Non-pigmented ciliary epithelial cell (primary cell): ENCODE measurements at places on chromosomes 1 and 21.

DNA sequence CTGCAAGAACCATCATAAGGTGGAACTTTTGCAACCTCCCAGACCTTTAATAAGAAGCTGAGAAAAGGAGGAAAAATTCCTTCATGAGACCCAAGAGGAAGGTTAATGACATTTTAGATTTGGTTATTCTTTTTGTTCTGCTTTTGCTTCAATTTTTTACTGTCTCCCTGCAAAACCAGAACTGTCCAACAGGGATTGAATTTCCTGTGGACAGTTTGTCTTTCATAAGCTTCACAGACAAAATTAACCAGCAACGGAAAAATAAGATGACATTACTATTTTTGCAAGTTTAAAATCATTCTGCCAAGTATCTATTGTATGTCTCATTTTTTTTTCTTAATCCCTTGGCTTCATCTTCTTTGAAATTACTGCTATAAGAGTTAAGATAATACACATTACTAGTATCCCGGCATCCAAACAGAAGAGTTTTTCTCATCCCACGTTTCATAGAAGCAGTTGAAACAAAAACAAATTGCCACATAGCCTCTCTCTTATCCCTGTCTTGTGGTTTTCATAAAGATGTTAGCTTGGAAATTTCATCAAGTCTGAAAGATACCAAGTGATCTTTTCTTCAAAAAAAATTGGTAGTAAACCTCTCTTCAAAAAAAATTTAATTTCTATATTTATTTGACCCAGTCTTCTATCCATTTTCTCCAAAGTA, 465.3 kb upstream of the PTBP2 start:
- DNase-seq = no peak

- DNase-seq = no peak
These were observed 41.5 kb downstream of the LHX9 start for GRCh38 chr1:197958438-197959305.

GRCh38 chr1:25548601-25549000, 5.2 kb downstream of the LDLRAP1 start:
- no peak for DNase-seq

GRCh38 chr1:215321802-215322201, 239.3 kb downstream of the KCNK2 start:
- no peak for DNase-seq

DNA sequence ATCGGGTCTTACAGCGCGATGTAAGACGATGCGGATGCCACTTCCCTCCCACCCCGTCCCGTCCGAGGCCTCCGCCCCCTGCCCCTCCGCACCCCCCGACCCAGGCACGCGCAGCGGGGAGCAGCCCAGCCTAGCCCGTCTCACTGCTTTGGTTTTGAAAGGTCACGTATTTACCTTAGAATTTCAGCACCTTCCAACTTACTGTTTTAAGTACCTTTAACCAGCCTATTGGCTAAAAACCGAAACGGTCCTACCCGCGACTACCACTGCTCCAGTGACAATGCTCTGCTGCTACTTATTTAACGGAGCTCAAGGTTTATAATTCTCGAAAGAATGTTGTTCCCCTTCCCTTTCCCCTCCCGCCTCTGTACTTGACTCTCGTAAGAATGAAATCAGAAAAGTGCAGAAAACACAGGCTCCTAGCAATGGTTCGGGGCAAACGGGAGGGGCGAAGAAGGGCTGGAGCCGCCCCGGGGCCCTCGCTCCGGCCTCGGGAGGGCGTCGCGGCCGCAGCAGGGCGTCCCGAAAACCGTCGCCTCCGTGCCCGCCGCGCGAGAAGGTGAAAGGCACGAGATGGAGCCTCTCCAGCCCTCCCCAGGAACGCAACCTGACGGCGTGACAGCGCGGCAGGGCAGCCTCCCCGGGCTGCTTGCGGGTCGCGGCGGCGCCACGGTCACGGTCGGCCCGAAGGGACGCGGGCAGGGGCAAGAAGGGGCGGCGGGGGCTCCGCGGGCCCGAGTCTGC, 667 bp downstream of the TMEM50B start:
- no peak for DNase-seq

- DNase-seq = no peak
These were observed 25.3 kb upstream of the TTF2 start for GRCh38 chr1:117034791-117035290.

- DNase-seq = no peak
These were observed 13.6 kb downstream of the BATF3 start for GRCh38 chr1:212686069-212686468.

DNA sequence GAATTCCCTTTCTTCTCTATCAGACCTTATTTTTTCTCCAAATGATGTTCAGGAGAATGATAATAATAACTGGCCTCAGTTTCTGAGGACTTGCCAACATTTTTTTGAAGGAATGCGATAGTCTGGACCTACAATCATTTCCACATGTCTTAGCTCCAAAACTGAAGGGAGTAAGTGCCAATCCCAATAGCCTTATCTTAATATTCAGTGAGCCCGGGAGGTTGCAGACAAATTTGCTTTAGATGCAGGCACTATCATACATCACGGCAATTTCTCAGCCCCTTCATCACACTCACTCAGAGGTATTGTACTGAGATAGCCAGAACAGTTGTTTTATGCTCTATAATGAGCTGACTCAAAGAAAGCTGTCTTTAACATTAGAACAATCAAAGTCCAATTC, 796.9 kb downstream of the ADGRL2 start:
- no peak for DNase-seq

DNA sequence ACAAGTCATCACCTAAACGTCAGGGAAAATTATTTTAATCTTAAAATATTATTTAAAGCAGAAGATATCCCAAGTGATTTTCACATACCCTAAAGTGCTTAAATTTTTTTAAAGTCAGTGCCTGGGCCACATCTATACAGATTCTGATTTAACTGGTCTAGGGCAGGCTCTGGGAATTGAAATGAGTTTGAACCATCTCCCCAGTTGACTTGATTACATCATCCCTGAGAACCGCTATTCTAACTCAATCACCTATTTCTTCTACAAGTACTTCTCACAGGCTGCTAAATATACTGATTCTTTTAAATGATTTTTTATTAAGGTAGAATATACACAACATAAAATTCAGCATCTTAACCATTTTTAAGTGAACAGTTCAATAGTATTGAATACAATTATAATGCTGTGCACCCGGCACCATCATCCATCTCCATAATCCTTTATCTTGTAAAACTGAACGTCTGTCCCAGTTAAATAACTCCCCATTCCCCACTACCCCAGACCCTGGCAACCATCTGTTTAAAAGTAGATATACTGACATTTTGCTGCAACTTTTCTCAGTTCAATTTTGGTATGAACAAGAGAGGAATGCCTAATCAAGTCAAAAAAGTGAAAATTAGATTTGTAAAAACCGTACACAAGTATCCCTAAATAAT, 19.5 kb downstream of the GART start:
- no peak for DNase-seq

- no peak for DNase-seq
These were observed 19.7 kb downstream of the NFIA start for GRCh38 chr1:61102041-61102440.

DNA sequence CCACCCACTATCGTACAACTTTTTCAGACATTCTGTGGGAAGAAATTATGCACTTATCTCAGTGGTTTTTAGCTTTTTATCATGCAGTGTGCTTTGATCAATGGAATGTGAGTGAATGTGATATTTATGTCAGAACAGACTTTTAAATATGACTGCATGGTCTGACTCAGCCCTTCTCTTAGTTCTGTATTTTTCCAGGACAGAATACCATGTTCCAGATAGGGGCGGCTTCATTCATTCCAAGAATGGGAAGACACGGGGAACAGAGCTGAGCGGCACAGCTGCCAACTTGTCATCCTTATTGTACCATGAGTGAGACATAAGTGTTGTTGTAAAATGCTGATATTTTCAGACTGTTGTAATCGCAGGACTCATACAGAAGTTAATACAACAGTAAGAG, 214.6 kb upstream of the NCAM2 start:
- DNase-seq = no peak

DNA sequence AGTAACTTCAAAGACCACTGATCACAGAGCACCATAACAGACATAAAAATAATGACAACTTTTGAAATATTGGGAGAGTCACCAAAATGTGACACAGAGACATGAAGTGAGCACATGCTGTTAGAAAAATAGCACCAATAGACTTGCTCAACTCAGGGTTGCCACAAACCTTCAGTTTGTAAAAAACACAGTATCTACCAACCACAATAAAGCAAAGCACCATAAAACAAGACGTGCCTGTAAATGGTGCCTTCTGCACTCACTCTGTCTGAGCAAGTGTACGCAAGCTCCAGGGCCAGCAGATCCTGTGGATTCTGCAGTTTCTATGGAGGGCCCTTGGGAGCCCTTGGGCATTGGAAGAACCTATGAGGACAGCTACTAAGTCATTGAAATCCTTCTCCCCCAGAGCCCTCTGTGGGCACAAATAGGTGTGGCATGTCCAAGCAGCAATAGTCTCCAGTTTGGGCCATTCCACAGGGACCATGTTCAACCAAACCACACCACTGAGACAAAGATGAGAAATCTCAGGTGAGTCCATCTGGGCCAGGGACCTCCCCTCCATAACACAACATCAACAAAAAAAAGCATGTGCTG, 116.9 kb upstream of the RAB4A start:
- DNase-seq = no peak

DNA sequence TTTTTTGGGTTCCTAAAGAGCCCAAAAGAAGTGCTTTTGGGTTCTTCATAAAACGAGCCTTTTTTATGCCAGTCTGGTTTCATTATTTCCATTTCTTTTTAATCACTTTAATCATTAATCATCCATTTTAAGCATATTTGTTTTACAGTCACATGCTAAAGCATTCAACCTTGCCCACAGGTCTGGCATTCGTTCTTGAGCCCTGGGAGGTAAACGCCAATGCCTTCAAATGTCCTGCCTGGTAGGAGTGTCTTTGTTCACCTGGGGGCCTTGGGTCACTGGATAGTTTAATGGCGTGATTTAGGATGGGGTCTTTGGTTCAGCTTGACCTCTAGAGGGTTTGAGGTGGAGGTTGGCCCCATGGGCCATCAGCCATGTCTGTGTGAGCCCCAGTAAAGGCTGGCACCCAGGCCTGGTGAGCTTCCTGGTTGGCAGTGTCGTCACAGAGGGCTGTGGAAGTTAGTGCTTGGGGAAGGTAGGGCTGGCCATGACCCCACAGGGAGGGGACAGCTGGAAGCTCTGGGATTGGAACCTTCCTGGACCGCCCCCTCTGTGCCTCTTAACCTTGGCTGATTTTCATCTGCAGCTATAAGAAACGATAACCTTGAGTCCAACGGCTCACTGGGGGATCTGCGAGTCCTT, 20.2 kb downstream of the C1orf174 start:
- no peak for DNase-seq

DNA sequence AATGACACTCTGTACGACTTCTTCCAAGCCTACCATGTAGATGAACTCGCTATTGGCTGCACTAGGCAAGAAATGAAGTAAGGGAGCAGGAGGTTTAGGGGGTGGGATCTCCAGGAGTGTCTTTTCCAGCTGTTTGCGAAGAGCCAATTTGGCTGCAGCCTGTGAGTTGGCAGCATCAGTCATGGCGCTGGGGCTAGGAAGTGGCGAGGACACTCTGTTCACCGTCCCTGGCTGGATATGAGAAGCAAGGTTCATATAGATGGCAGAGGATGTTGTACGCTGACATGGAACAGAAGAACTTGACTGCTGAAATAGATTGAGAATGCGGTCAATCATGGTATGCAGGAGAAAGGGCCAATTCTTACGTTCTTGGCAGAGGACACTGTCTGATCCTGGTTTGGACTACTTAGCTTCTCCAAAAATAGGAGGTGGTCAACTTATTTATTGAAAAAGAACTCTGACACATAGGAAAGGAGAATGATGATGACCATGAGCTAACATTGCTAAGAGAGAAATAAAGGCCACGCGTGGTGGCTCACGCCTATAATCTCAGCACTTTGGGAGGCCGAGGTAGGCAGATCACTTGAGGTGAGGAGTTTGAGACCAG, 41.2 kb downstream of the SLC27A3 start:
- DNase-seq = no peak

DNA sequence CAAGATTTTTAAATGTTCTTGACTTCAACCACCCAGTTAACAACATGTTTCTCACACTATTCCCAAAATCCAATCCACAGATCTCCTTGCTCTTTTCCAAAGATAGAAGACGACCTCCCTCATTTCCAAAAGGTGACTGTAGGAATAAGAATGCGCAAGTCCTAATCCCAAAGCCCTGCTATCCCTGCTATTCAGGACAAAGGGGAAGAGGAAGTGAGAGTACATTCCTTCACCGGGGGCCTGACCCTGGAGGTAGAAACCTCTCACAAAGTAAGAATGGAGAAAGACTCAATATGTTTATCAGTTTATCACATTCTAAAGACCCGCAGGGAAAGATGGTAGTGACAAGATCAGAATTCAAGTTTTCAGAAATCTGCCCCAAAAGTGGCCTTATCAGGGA, 55.7 kb downstream of the PLEKHA6 start:
- DNase-seq = no peak

- DNase-seq = no peak
These were observed 23.3 kb upstream of the OTUD3 start for GRCh38 chr1:19858893-19859292.

GRCh38 chr1:216175714-216176113, 247.5 kb downstream of the USH2A start:
- DNase-seq = no peak
